ENCODE measurements at places on chromosomes 1 and 21.

- no peak for DNase-seq
These were observed 45.9 kb downstream of the ZNF697 start for GRCh38 chr1:119602169-119602568.

GRCh38 chr1:198040880-198041279 is 115.9 kb upstream of the NEK7 start:
- DNase-seq: no peak

GRCh38 chr1:30988045-30988444 is 77.5 kb downstream of the PUM1 start:
- no peak for DNase-seq

DNA sequence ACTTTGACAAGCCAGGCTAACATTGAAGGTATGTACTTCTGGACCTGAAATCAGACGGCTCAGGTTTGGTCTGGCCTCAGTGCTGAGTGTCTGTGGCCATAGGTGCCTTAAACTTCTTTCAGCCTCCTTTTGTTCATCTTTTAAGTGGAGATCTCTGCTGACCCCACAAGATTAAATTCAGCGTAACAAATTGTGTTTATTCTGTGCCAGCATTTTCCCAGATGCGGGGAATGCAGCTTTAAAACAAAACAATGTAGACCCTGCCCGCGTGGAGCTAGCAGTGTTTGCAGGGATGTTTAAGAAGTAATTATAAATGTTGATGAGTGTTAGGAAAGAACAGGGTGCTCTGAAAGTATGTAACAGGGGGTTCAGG is 923 bp downstream of the CAP1 start:
- no peak for DNase-seq

- no peak for DNase-seq
These were observed 3.7 kb downstream of the FASLG start for GRCh38 chr1:172662464-172663109.

- no peak for DNase-seq
These were observed 238.5 kb downstream of the PTGER3 start for GRCh38 chr1:70809069-70809468.

GRCh38 chr1:2393471-2393877 is 1.8 kb downstream of the RER1 start:
- no peak for DNase-seq

DNA sequence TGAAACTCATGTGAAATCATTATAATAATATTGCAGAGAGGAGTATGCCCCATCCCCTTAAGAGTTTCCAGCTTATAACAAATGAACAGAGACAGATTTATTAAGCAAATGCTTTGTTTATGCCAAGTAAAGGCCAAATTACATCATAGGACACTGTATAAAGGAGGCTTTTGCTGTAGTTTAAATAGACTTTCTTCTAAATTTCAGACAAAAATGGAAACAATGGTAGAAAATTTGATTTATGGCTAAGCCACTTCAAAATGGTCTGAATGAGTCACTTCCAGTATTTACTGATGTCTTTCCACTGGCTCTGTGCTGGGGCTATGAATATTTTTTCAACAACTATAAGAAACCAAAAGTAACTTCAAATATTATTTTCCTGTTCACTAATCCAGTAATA is 81.1 kb upstream of the ST6GALNAC5 start:
- no peak for DNase-seq

- no peak for DNase-seq
These were observed 5.3 kb downstream of the TRAF3IP3 start for GRCh38 chr1:209761011-209761635.

- no peak for DNase-seq
These were observed 86.1 kb downstream of the BACH1 start for GRCh38 chr21:29384683-29385359.

GRCh38 chr21:45210461-45210983 is 77.2 kb downstream of the POFUT2 start:
- no peak for DNase-seq

DNA sequence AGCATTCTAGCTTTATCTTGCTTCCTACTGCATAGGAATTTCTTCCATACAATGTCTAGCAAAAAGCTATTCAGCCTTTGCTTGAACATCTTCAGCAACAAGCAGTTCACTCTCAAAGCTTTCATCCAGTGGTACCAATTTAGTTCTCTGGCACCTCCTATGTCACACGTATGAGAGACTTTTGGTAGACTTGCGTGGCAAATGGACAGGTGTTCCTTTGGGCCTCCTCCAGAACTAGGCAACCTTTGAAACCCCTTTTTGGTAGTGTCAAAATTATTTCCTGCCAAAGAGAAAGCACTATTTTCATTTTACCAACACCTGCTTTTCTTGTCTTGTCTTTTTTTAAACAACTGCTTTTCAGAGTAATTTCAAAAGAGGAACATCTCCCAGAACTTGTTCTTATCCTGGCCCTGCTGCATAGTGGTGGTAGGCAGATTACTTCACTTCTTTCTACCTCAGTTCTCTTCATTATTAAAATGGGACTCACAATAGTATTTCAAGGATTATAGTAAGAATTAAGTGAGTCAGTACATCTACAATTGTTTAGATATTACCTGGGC is 122.4 kb downstream of the MAST2 start:
- no peak for DNase-seq

DNA sequence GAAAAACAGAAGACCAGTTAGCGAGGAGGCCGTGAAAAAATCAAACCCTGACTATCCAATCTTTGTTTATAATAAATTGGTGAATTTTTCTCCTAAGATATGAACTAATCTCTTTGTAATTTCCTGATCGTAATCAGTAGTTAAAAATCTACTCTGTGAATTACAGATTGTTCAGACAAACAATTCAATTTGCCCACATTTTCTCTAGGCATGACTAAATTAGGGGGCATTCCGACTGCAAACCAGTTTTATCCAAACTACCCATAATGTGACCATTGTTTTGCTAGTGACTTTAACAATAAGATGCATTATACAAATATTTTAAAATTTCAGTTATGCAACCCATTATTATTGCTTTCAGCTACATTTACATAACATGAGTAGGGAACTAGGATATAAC is 546.9 kb upstream of the ADAMTS5 start:
- no peak for DNase-seq

- no peak for DNase-seq
These were observed 2.0 kb downstream of the GRHL3 start for GRCh38 chr1:24321126-24321525.

- no peak for DNase-seq
These were observed 11.8 kb upstream of the FUBP1 start for GRCh38 chr1:77990629-77991204.

GRCh38 chr1:10530756-10531495 is 56.2 kb downstream of the PEX14 start:
- no peak for DNase-seq

- DNase-seq: no peak
These were observed 21.9 kb upstream of the NEK2 start for GRCh38 chr1:211697356-211697755.

DNA sequence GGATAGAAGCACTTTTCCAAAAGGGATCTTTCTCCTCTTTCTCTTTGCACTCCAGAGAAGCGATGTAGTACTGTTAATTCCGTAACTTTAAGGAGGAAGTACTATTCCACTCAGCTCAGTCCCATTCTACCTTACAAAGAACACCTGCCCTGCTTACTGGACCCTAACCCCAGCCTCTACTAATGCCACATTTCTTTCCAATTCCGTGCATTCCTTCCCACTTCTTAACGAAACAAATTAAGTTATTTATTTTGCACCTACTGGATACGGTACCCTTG is 511 bp downstream of the NDC1 start:
- DNase-seq: no peak

DNA sequence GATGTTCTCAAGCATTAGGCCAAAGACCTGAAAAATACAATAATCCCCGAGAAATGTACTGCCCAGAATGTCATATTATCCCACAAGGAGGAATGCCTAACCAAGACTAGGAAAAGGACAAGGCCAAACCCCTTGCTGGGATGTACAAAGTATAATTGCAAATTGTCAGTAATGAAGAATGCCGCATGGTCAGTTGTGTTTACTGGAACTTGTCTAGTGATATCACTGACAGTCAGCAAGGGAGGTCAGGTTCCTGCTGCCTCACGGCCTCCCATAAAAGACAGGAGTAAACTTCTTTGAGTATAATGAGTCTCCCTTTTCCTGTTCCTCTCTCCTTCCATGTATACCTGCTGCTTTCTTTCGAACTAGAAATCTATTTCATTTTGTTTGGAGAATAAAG is 222.8 kb downstream of the RHOU start:
- DNase-seq: no peak

Measured in cerebellar nuclear complex (tissue), 1 donor.